ENCODE measurements at places on chromosomes 2 and 18. TPM values are rescaled to one million over a fixed set of nuclear protein-coding genes. Genes with fewer than 3 reads are reported as not detected.

GRCh38 chr2:20600756-20601325 is 50.1 kb downstream of the HS1BP3 start:
- H3K4me3 ChIP-seq: no peak overlapping the region
- DNase-seq: no peak
- H3K27ac ChIP-seq: no peak overlapping the region
- H3K4me1 ChIP-seq: peaks cover 69% of the 10 kb centered on the region

GRCh38 chr18:4603955-4604354 is 148.8 kb upstream of the DLGAP1 start:
- H3K36me3 ChIP-seq: no peaks in the 10 kb centered on the region
- peaks cover 12% of the 10 kb centered on the region for H3K4me1 ChIP-seq
- no peak for DNase-seq
- no peaks in the 10 kb centered on the region for H3K27me3 ChIP-seq

DNA sequence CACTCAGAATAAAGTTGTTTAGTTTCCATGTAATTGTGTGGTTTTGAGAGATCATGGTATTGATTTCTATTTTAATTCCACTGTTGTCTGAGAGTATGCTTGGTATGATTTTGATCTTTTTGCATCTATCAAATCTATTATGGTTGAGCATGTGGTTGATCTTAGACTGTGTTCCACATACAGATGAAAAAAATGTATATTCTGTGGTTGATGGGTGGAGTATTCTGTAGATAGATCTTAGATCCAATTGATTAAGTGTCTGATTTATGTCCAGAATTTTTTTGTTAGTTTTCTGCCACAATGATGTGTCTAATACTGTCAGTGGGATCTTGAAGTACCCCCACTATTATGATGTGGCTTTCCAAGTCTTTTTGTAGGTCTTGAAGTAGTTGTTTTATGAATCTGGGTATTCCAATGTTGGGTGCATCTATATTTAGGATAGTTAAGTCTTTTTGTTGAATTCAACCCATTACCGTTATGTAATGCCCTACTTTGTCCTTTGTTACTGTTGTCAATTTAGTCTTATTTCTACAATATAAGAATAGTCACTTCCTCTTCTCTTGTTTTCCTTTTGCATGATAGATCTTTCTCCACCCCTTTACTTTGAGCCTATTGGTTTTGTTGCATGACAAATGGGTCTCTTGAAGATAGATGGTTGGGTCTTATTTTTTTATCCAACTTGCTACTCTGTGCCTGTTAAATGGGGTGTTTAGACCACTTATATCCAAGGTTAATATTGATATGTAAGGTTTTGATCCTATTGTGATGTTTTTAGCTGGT is 101.8 kb downstream of the TRABD2A start:
- DNase-seq: no peak
- no peaks in the 10 kb centered on the region for H3K4me1 ChIP-seq
- H3K27ac ChIP-seq: no peak overlapping the region
- peaks cover 4% of the 10 kb centered on the region for H3K36me3 ChIP-seq

- no peak for DNase-seq
- H3K36me3 ChIP-seq: peaks cover 17% of the 10 kb centered on the region
- no peak overlapping the region for H3K27ac ChIP-seq
Observed at GRCh38 chr2:135124924-135125886, 73.1 kb downstream of the RAB3GAP1 start.

- no peak overlapping the region for H3K4me3 ChIP-seq
- DNase-seq: no peak
- H3K4me1 ChIP-seq: peaks cover 2% of the 10 kb centered on the region
- H3K27ac ChIP-seq: no peak overlapping the region
- H3K27me3 ChIP-seq: no peaks in the 10 kb centered on the region
- peaks cover 37% of the 10 kb centered on the region for H3K36me3 ChIP-seq
Observed at GRCh38 chr2:119788752-119789151, 29.0 kb downstream of the PTPN4 start.

DNA sequence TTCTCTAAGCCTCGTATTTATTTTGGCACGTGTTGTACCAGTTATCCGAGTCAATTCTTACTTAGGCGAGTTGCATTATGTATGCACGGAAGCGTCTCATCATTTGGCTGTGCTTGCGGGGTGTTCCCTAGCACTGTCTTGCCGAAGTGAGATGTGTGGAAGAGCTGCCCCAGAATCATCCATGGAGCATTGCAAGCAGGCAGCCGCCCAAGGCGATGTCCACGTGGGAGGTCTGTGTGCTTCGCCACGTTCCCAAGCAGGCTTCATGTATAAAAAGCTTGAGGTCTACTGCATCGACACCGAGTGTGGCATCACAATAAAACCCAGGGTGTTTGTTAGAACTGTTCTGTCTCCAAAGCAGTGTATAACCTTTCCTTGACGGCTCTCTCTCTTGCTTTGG is 849.9 kb downstream of the DCDC2C start:
- DNase-seq: no peak
- no peaks in the 10 kb centered on the region for H3K36me3 ChIP-seq
- no peak overlapping the region for H3K4me3 ChIP-seq

GRCh38 chr18:27948986-27949385 is 227.9 kb downstream of the CDH2 start:
- H3K36me3 ChIP-seq: peaks cover 19% of the 10 kb centered on the region
- H3K4me3 ChIP-seq: no peak overlapping the region
- H3K27ac ChIP-seq: no peak overlapping the region
- no peaks in the 10 kb centered on the region for H3K27me3 ChIP-seq
- H3K4me1 ChIP-seq: peaks cover 56% of the 10 kb centered on the region

GRCh38 chr2:2950403-2950952 is 427.1 kb downstream of the EIPR1 start:
- H3K36me3 ChIP-seq: no peaks in the 10 kb centered on the region
- no peak for DNase-seq
- H3K4me3 ChIP-seq: no peak overlapping the region
- H3K27me3 ChIP-seq: peaks cover 2% of the 10 kb centered on the region
- H3K27ac ChIP-seq: no peak overlapping the region
- no peaks in the 10 kb centered on the region for H3K4me1 ChIP-seq

DNA sequence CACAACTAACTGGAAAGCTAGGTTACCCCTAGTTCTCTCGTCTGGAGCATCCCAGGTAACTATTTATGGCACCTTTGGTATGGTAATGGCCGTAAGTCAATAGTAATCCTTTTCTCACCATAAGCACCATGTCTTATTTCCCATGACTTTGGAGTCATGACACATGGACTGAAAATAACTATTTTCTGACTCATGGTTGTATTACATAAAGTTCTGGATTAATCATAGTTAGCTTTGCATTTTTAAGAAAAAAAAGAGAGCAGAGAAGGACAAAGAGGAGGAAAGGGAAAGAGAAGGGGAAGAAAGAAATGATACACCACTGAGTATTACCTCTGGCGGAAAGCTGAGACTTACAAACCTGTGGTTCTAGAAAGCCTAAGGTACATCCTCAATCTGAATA is 99.3 kb downstream of the BIN1 start:
- H3K4me1 ChIP-seq: peaks cover 3% of the 10 kb centered on the region
- H3K4me3 ChIP-seq: no peak overlapping the region
- H3K27ac ChIP-seq: no peak overlapping the region
- H3K36me3 ChIP-seq: no peaks in the 10 kb centered on the region

DNA sequence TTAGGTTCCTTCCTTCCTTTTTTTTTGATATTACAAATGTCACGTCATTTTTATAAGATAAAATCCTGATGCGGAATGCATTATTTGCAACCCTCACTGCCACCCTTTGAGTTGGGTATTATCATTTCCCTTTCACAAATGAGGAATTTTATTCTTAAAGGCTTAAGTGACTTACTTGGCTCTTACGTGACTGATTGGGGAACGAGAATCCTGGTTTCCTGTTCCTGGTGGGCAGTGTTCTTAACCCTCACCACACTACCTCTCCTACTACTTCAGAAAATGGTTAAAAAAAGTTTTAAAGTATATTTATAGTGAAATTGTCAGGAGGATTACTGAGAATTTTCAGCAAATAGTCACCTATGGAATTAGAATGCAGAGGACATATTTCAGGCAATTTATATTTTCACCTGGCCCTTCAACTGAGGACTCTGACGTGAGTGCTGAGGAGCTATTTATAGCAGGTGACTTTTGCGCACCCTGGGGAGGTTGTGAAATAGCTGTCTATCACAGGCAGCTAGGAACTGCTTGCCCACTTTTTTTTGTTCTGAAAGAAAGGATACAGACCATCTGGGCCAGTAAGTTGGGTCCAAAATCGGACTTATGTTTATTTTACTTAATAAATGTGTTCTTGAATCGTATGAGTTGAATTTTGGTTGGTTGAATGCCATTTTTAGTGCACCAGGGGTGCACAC is 18.7 kb upstream of the RASGRP3 start:
- no peak for DNase-seq
- no peaks in the 10 kb centered on the region for H3K27me3 ChIP-seq
- H3K36me3 ChIP-seq: no peaks in the 10 kb centered on the region
- no peak overlapping the region for H3K4me3 ChIP-seq

- H3K4me3 ChIP-seq: no peak overlapping the region
- no peaks in the 10 kb centered on the region for H3K27me3 ChIP-seq
- H3K27ac ChIP-seq: no peak overlapping the region
- H3K4me1 ChIP-seq: peaks cover 36% of the 10 kb centered on the region
Observed at GRCh38 chr2:107364361-107364950, 462.2 kb upstream of the RGPD4 start.

DNA sequence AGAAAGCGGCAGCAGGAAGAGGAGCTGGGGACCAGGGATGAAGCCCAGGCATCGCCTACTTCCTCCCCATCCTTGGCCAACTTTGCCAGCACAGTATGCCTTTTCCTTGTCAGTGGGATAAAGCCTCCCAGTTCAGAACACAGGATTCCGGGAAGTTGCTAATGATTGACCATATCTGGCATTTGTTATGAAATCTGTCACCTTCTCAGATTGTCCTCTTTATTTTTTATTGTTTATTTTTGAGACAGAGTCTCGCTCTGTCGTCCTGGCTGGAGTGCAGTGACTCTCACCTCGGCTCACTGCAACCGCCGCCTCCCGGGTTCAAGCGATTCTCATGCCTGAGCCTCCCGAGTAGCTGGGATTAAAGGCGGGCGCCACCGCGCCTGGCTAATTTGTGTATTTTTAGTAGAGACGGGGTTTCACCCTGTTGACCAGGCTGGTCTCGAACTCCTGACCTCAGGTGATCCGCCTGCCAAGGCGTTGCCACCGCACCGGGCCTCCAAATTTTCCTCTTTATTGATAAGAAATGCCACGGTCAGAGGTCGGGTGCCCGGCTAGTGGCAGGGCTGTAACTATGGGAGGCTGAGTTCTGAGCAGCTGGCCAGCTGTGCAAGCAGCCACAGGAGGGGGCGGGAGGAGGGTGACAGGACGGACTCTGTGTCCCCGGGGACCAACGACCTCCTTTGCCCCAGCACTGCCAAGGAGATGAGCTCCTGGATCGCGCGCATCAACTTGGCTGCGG is 24.4 kb downstream of the PSD4 start:
- no peaks in the 10 kb centered on the region for H3K36me3 ChIP-seq
- peaks cover 14% of the 10 kb centered on the region for H3K27me3 ChIP-seq
- H3K27ac ChIP-seq: no peak overlapping the region
- H3K4me1 ChIP-seq: peaks cover 15% of the 10 kb centered on the region

DNA sequence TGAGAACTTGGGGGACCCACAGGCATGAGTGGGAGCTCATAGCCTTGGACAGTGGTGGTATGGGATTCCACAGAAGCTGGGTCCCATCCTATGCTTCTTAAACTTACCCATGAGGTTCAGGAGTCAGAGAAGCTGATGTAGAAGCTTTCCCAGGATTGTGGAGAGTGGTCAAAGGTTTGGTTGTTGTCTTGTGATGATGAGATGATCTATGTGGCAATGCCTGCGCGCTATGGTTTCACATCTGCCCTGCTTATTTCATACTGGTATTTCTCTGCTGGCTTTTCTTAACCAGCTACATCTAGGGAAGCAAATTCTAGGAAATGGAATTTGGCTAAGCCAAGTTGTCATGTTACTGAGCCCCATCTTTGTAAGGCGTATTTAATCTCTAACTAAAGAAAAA is 168.6 kb downstream of the ZNF407 start:
- no peak overlapping the region for H3K4me3 ChIP-seq
- H3K27me3 ChIP-seq: no peaks in the 10 kb centered on the region
- H3K36me3 ChIP-seq: peaks cover 3% of the 10 kb centered on the region

DNA sequence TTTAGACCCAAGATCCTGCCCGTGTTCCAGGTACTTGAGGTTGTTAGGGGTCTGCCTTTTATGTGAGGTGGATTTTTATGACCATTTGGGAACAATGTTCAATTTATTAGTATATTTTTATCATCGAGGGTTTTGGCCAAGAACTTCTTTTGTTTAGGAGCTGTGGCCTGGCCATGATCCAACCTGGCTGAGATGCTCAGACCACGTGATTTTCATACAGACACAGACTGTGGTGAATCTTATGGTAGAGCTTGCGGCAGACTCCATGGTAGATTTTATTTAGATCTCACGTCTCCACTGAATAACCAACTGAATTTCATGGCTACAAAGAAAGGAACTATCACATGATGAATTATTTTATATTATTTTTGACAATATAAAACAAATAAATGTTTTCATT is 405.5 kb upstream of the VWC2L start:
- H3K4me3 ChIP-seq: no peak overlapping the region
- no peaks in the 10 kb centered on the region for H3K36me3 ChIP-seq
- no peak overlapping the region for H3K27ac ChIP-seq
- H3K4me1 ChIP-seq: no peaks in the 10 kb centered on the region
- DNase-seq: no peak

DNA sequence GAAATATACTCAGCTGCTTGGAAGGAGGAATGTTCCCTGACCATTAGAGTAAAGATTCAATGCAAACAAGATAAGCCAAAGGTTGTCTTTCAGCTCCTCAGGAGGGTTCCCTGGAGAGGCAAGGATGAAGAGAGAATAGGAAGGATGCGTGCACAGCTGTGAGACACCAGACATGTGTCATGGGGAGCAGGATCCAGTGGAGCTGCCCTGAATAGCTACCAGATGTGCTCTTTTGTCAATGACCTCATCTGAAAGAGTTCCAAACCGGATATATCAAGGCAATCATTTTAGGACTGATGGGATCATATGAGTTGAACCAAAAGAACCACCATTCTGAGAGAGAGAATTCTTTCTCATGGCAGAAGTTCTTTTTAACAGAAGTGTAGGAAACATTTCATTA is 490.6 kb downstream of the IRS1 start:
- no peaks in the 10 kb centered on the region for H3K36me3 ChIP-seq
- H3K27me3 ChIP-seq: no peaks in the 10 kb centered on the region
- H3K4me3 ChIP-seq: no peak overlapping the region
- no peak overlapping the region for H3K27ac ChIP-seq

OTX1 gene
- 12.4 TPM for total RNA-seq

LIMS2 gene
- 8.8 TPM for total RNA-seq

CROCC2 gene
- total RNA-seq: not detected

CRYBA2 gene
- not detected for total RNA-seq

HSPD1 gene
- total RNA-seq: 563 TPM

RAB6D gene
- 0.52 TPM for total RNA-seq

LOXHD1 gene
- total RNA-seq: not detected

VPS54 gene
- total RNA-seq: 26.8 TPM

SFXN5 gene
- 21.8 TPM for total RNA-seq

HOXD10 gene
- not detected for total RNA-seq

ALPP gene
- not detected for total RNA-seq

SLC25A12 gene
- total RNA-seq: 20.5 TPM

TYMS gene
- total RNA-seq: 264 TPM

All from neural crest cell (in vitro differentiated cells).